ENCODE measurements at places on chromosomes 11 and 22.

- DNase-seq, result no peak
These were observed 314.7 kb upstream of the SORL1-AS1 start for GRCh38 chr11:121767433-121767832.

DNA sequence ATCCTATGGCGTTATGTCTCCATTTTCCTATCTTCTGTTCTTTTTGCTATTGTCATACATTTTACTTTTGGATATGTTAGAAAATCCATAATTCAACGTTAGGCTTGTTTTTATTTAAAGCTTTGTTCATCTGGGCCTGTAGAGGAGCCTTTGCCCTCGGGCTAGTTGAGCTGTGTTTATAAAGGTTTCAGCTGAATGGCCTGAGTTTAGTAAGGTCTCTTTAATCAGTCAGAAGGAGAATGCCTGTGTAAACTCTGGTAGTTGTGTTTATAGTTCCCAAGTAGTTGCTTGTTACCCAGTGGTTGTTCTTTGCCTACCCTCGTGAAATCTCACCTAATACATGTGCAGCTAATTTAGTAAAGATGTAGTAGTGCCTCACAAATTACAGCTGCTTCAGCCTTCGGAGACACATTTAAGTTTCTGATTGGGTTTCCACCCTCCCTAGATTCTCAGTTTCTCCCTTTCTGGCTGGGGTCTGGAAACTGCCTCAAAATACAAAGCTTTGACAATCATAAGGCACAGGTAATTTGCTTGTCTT, 33.1 kb downstream of the MTMR3 start:
- no peak for DNase-seq

- no peak for DNase-seq
These were observed 836.4 kb downstream of the TBC1D22A start for GRCh38 chr22:47598864-47599263.

DNA sequence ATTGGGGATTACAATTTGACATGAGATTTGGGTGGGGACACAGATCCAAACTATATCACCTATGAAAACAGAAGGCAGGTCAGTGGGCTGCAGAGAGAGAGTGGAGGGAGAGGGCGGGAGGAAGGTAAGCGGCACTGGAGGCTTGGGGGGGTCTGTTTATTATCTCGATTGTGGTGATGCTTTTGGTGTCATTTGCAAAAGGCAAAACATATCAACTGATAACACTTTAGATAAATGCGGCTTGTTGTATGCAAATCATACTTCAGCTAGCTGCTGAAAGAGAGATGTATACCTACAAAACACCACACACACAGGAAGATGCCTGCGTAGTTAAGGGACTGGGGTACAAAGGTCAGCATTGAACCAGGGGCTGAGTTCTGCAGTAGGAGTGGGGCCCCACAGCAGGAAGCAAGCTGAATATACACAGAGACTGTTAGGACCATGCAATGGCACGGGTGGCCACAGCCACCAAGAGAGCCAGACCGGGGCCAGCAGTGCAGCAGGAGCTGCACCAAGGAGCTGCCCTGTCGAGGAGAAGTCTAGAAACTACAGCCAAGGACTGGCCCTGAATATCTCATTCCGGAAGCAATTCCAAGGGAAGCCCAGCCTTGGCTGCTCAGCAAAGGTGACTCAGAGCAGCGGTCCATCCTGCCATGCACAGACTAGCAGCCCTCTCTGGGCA, 23.8 kb upstream of the TOLLIP start:
- DNase-seq, result no peak

DNA sequence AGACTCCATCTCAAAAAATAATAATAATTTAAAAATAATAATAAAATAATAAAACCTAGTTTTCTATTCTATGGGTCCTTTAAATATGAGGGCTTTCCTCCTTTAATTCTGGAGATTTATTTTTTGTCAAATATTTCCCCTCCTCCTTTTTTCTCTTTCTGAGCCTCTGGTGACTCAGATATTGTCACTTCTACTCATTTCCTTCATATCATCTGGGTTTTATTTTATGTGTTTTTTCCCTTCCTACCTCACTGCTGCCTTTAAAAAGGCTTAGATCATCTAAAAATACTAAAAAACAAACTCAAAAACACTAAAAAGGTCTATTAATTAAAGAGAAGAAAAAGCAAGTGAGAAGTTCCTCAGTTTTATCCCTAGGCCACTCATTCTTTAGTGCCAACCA, 138.9 kb downstream of the SPON1 start:
- no peak for DNase-seq

GRCh38 chr22:27198518-27199035, 541.2 kb downstream of the MIAT start:
- DNase-seq, result no peak

DNA sequence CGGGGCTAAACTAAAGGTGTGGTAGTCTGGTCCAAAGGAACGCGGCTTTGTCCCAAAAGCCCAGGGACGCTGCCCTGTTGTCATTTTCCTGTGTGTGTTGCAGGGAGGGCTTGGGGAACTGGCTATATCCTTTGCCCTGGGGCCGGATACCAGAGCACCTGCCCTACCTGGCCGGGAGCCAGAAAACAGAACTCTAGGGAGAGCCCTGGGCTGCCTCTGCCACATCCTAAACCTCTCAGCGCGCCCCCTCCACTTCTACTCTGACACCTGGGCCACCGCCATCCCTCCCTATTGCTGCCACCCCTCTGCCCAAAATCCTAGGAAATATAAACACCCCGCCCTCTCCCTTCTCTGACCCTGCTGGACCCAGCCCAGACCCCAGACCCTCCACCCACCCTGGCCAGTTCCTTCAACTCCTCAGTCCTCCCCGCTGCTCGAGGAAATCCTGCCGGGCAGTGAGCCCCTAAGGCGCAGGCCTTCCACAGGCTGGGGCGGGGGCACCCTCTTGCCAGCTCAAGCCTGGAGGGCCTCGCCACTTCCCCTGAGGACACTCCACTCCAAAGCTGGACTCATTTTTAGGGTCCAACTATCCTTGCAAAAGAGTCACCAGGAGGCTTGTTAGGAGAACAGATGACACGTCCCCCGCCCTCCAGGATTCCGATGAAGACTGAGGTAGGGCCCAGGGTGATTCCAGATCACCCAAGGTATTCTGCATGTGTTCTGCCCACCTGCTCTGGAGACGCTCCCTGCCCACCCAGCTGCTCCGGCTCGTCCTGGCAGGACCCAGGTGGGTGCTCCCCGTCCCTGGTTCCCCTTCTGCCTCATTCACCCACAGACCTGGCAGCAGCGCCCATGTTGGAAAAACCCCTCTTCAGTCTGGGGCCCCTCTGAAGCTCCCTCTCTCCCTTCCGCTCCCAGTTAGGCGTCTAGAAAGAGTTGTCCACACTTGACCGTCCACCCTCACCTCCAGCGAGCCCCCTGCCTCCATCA, 12.2 kb downstream of the KCTD17 start:
- DNase-seq, result no peak

DNA sequence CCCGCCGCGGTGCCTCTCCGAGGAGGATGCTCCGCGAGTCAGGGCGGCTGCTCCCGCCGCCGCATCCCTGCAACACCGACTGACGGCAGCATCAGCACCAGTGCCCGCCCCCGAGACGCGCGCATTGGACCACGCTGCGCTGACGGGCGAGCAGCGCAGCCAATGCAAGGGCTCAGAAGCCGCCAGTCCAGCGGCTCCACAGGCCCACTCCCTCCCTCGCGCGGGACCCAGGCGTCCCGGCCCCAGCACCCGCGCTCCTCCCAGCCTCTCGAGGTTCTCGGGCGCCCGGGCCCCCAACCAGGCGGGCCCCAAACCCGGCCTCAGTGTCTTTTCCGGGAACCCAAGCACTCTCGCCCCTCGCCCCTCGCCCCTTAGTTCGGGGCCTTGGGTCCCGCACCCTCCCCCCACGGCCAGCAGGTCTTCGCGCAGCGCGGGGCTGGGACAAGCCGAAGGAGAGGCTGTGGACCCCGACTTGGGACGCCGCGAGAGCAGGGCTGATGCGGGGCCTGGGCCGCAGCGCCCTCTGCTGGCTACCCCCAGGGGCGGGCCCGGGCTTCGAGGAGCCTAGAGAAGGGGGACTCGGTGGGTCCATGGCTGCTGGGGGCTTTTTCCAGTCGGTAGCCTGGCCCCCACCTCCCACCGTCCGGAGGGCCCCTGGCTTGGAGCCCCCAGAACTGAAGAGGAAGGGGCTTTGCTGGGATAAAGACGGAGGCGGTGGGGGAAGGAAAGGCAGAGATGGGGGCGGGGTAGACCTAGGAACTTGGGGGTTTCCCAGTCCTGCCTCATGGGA, at the start of gene NRXN2:
NRXN2 (minus strand) TSS at position 81 of the 790 bp plus-strand sequence. CDS start 9,498 bp downstream, outside the sequence.
- no peak for DNase-seq

GRCh38 chr11:78691215-78691614, 116.6 kb upstream of the NARS2 start:
- DNase-seq, result no peak

DNA sequence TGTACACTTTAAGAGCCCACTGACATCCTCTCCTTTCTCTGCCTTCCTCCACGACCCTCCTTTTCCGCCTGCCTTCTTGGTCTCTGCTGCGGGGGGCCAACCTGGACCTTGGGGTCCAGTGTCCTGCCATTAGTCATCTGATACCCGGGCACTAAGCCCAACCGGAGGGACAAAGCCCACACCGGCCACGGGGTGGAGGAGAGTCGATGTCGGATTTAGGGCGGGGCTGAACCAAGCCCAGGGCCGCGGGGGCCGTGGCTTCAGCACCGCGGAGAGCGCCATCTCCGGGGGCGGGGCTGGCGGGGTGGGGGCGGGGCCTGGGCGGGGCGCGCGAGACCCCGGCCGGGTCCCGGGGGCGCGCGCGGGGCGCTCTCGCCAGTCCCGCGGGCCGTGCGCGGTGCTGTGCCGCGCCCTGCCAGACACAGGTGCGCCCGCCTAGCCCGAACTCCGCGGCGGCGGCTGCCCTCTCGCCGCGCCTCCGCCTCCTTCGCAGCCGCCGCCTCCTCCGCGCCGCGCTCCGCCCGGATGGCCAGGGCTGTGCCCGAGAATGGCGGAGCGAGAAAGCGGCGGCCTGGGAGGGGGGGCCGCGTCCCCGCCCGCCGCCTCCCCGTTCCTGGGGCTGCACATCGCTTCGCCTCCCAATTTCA, at the start of gene MAPK8IP1:
MAPK8IP1 (plus strand) TSS at position 378 of the 647 bp plus-strand sequence; CDS start at position 548, 170 bp downstream.
- peak; percentile 46 for DNase-seq
